ENCODE measurements at places on chromosomes 4 and X. TPM values are rescaled to one million over a fixed set of nuclear protein-coding genes. Genes with fewer than 3 reads are reported as not detected.

Gene JCHAIN
- total RNA-seq: 2.1 TPM

DNA sequence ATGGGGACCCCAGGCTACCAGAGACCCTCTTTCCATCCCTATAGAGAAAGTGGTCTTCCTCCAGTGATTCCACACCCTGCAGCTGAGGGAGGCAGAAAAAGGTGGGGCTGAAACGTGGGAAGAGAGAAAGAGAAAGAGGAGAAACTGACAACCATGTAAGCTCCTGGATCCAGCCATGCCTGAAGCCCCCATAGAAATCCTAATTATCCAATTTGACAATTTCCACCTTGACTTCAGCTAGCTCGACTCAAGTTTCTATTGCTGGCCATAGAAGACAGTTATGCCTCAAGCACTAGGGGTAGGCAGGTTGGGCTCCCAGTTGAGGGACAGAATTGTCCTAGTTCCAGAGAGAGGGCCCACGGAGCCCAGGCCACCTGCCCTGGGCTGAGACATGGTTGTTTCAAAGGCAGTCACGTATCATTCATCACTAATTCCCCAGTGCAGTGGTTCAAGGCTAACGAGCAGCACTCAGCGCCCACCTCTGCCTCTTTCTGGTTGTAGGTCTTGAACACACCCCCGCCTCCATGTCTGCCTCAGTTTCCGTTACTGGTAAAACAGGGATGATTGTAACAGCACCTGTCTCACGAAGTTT is 39.8 kb upstream of the ASMTL start:
- no peak for DNase-seq

GRCh38 chr4:186807808-186808629 is 84.4 kb upstream of the FAT1 start:
- no peak for DNase-seq

DNA sequence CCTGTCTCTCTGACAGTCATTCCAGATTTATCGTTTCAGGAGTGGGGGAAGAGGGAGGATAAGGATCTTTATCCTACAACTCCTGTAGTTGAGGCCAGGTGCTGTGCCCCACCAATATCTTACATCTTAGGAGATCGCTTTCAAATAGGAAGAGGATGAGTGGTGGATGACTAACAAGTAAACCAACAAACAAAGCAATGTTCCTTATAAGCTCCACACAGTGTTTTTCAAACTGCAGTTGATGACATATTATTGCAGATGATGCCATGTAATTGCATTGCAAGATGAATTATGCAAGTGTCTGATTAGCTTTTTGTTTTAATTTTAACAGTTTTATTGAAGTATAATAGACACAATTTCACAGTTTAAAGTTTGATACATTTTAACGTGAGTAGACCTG is 35.8 kb upstream of the TMEM164 start:
- DNase-seq: no peak

DNA sequence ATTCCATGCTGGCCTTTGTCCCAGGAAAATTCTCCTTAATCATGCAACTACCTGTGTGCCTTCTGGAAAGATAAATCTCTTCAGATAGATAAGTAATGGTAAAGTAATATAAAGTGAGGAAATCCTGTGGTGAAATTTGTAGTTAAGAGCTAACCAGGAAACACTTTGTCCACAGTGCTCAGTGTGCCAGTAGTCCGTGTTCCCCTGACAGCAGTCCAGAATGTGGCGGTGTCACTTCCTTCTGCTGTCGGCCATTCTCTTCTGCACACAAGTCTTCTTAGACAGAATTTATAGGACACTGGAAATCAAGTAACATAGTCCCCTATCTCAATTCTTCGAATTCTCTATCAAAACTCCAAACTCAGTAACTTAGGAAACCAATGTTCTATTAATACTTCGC is 5.7 kb upstream of the CXXC4 start:
- DNase-seq: no peak

DNA sequence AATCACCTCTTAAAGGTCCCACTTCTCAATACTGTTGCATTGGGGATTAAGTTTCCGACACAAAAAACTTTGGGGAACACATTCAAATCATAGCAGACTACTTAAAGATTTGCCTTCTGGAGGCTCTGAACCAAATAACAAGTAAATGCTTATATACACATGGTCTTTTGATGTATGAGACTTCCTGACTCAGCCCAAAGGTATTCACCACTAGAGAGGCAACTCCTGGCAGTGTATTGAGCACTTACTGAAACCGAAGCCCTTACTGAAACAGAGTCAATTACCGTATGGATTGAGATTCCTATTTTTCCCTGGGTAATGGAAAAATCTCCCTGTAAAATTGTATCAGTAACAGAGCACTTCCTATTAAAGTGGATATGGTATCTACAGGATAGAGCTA is 45.4 kb downstream of the ZCCHC13 start:
- no peak for DNase-seq

GRCh38 chr4:143196323-143196722 is 11.6 kb downstream of the USP38 start:
- no peak for DNase-seq
